AML-193 (cell line): ENCODE measurements at places on chromosomes 12 and 14.

GRCh38 chr12:116324654-116325335 is 47.3 kb upstream of the MED13L start:
- peak; percentile 76 for DNase-seq

DNA sequence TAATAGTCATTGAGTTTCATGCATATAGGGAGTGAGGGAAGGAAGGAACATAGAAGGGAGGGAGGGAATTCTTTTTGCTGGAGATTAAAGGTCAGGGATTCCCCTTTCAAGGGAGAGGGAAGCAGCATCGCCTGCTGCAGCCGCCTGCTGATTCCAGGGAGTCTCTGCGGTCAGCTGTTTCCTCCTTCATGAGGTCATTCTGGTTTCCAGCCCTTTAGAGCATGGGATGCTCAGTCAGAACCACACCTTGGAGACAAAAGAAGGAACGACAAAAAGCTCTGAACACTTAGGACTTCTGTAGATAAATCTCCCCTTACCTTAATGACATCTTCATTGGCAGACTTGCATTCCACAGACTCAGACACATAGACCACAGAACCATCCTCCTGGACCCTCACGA is 923.0 kb upstream of the TMEM132C start:
- DNase-seq = no peak

DNA sequence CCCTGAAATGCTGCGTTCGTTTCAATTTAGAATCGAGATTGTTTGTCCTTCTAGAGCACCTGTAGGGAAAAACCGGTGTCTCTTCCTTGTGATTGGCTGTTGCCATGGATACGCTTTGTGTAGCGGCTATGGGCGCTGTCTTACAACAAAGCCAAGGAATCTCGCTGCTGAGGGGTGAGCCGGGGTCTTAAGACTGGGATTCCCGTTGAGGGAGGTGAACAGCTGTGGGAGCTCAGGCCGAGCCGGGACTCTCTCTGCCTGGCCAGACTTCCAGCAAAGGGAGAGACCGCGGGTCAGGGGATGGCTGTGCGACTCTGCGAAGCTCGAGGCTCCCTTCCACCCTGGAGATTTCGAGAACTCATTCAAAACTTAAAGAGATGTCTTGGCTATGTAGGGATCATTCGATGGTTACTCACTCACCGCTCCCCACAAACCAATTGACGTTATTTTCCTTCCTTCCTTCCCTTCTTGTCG is at the start of the genes LRRIQ1 and TSPAN19:
TSS of gene LRRIQ1 (plus strand) at position 118 of the 474 bp plus-strand sequence. CDS start 1,826 bp downstream, outside the sequence.
TSS of gene TSPAN19 (minus strand) at position 44 of the 474 bp plus-strand sequence. CDS start 6,331 bp downstream, outside the sequence.
- no peak for DNase-seq

DNA sequence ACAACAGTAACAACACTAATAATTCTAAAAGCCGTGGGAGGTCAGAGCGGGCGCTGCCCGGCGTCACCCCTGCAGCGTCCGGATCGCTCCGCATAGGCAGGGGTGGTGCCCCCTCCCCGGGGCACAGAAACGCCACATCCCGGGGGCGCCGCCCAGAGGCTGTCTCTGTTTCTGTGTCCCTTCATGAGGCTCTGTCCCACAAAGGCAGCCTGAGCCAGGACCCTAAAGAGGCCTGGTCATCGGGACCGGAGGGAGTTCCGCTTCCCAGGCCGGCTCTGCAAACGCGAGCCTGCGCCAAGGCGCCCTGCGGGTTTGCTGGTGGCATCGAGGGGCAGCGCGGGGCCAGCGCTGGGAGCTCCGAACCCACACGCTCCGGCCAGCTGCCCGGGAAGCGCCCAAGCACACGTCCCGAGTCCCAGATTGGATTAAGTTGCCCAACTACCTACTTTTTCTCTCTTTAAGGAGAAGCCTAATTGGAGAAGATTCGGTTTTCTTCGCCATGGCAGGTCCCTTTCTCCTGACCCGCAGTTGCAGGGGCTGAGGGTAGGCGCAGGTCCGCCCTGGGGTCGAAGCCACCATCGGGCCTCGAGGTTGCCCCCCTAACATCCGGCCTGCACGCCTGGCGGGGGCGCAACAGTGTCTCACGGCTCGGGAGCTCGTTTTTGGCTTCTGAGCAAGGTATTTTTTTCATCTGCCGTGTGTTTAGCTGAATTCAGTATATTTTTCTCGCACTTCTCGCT is 421.7 kb downstream of the VRK1 start:
- no peak for DNase-seq

GRCh38 chr12:106285982-106286381 is 16.6 kb upstream of the TCP11L2 start:
- no peak for DNase-seq

GRCh38 chr12:5506295-5506694 is 74.4 kb downstream of the NTF3 start:
- DNase-seq = no peak

- DNase-seq = no peak
Measured at GRCh38 chr14:105647784-105648608, 121.6 kb downstream of the TMEM121 start.

- DNase-seq = no peak
Measured at GRCh38 chr12:88416786-88417185, 163.5 kb downstream of the KITLG start.

- DNase-seq = no peak
Measured at GRCh38 chr12:65327207-65328076, 49.0 kb downstream of the MSRB3 start.

DNA sequence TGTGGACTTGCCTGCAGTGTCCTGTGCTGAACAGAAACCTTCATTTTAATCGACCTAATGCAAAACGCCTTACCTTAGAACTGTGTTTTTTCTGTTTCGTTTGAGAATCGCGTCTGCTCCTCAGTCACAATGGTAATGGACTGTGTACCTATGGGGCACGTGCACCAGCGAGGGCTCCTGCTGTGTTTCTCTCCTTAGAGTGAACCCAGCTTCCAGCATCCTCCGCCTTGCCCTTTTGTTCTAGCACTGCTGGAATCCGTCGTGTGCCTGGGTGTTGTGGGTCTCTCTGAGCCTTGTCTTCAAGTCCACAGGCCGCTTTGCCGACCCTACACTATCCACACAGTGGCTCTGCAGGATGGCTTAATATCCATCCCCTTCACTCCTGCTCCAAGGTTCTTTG is 3.6 kb downstream of the AMN start:
- no peak for DNase-seq

GRCh38 chr12:47828008-47828975 is 8.6 kb upstream of the HDAC7 start:
- DNase-seq = no peak

GRCh38 chr12:44565163-44565562 is 311.0 kb downstream of the NELL2 start:
- no peak for DNase-seq

DNA sequence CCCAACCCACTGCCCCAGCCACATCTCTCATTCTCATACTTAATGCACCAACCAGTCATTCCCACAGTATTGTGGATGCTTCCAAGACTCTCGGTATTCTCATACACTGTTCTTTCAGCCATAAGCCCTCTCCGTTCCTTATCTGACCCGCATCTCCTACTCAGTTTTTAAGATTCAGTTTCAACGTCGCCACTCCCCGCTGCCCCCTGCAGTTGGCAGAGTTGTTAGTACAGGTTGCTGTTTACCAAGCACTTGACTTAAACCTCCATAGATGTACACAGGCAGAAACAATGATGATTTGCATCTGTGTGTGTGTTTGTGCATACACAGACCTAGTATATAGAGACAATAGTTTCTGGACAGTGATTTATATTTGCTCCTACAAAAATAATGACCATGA is 40.2 kb downstream of the PAH start:
- DNase-seq = no peak

- DNase-seq = no peak
Measured at GRCh38 chr12:47226199-47226598, 146.4 kb upstream of the AMIGO2 start.

GRCh38 chr14:99357916-99358390 is 86.0 kb upstream of the BCL11B start:
- DNase-seq = no peak
